ENCODE measurements at places on chromosomes 5 and 9.

DNA sequence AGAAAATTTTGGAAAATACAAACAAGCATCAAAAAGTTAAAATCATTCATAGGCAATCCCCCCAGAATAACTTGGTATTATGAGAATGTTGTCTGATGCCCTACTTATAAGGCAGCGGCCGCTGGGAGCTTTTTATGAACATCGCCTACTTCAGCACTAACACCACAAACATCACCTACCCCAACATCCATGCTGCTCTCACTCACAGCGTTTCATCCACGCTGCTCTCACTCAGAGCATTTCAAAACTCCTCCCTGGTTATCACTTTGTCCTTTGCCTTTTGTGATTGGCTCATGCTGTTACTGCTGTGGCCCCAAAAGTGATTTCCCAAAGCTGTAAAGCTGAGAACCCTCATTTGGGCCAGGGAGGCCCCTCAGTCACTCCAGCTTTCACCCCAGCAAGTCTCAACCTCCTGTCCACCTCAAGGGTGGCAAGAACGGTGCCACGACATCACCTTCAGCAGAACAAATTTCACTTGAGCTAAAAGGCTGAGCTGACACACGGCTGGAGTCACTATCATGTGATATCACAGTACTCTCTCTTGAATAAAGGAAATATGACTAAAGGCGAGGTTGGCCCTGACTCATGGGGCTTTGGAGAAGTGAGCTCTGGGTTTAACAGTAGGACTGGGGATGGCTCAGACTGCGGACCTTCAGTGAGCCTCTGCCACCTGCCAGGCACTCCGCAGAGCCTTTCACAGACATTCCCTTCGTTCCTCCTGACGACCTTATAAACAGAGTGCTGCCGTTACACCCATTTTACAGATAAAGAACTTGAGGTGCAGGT, 25.2 kb downstream of the SHC3 start:
- DNase-seq = peak; percentile 87

DNA sequence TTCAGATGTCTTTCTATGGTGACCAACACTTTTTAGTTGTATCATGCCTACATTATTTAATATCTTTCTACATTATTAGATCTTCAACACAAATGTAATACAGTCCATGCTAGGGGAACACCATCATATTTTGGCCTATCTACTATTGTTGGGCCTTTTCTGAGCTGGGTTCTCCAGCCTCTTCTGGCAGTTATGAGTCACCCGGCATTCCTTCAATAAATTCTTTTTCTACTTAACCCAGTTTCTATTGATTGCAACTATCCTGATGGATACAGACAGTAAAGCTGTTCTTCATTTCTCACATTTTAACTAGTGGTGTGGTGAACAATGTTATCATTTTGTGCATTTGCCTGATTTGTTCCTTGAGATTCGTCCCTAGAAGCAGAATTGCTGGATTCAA, 529.3 kb downstream of the BNC2 start:
- peak; percentile 4 for DNase-seq

- no peak for DNase-seq
Observed at GRCh38 chr9:75041041-75041440, 12.9 kb upstream of the CARNMT1 start.

DNA sequence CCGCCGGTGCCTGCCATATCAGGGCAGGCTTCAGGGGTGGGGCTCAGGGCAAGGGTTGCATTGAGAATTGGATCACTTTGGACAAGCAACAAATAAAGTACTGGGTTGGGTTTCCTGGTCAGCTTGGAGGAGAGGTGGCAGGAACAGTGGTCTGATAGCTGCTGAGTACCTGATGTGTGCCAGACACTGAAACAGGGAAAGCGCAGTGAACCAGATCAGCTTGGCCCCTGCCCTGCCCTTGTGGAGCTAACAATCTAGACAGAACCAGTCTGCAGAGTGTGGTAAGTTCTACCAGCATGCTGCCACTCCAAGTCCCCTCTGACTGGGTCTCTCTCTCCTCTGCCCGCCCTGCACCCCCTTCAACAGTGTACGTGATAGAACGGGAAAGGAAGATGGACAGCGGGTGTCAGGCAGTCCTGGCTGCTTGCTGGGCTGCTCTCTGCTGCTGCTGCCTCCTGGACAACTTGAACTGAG, 53.4 kb downstream of the CYSTM1 start:
- no peak for DNase-seq

DNA sequence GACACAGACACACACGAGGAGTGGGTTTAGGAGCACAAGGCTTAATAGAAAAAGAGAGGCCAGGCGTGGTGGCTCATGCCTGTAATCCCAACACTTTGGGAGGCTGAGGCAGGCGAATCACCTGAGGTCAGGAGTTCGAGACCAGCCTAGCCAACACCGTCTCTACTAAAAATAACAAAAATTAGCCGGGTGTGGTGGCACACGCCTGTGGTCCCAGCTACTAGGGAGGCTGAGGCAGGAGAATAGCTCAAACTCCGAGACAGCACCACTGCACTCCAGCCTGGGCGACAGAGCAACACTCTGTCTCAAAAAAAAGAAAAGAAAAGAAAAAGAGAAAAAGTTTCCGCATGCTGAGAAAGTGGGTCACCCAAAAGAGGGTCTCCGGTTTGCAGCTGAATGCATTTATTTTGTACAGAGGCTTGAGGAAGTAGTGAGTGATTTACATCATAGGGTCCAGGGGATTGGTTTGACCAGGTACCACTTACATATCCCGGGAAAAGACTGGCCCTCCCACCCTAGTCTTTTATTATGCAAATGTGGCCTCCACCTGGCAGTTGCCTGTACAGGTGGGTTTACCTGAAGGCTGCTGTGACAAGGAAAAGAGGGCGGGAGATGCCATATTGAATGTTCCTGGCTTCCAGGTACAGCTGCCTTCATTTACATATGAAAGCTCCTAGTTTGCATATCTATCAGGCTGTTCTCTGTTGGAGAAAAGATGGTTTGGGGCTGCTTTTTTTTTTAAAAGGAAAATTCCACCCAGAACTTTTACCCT, 366.2 kb upstream of the GRAMD2B start:
- DNase-seq = no peak

- DNase-seq = no peak
Observed at GRCh38 chr5:7395947-7396712, at the start of gene ADCY2. TSS of gene ADCY2 (plus strand) at chr5:7396138. CDS start at chr5:7396297, 159 bp downstream.

GRCh38 chr9:34502891-34503290, 19.9 kb downstream of the ENHO start:
- no peak for DNase-seq

DNA sequence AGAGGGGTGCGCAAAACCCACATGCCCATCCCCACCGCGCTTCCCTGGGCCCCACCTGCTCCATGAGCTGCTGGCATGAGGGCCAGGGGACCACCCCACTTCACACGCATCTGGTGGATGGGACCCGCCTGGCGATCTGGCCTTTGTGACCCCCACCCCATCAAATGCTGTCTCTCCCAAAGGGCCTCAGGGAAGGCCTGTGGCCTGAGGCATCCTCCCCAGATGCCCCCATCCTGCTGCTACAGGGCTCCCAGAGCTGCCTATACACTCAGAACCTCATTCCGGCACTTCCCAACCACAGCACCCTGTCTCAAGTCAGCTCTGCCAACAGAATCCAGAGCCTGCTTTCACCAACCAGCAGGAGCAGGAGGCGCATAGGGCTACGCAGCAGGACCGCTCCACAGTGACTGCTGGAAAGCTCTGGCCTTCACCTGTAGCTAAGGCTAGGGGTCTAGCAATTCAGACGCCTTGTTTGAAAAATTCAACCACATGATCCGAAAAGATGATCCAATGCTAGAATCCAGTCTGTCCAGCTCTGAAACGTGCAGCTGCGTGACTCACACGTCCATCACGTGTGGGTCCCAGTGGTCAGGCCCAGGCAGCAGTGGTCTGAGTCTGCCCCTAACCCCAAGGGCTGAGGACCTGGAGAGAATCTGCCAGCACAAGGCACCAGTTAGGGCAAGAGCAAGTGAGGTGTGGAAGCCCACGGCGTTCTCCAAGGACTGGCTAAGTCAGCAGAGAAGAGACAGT, 1.4 kb upstream of the SNAPC4 start:
- no peak for DNase-seq

- no peak for DNase-seq
Observed at GRCh38 chr5:76443066-76443800, 40.1 kb downstream of the IQGAP2 start.

DNA sequence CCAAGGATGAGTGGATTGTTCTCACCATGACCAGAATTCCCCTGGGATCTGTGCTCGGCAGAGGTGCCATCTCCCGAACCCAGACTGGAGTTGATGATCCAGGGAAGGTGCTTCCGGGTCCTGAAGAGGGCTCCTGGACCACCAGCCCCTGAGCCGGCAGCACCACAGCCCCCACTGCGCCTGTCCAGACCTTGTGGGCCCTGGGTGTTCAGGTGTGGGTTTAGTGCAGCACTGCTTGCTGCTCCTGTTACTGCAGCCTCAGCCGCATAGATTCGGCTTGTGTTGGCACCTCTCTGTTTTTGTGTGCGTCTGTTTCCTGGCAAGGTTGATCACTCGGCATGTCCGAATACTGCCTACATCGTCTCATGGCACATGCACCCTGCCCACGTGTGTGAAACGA, 16.3 kb upstream of the NPM1 start:
- DNase-seq = no peak

- DNase-seq = no peak
Observed at GRCh38 chr5:80069918-80070318, 34.8 kb downstream of the THBS4 start.

- DNase-seq = no peak
Observed at GRCh38 chr9:109411069-109411761, 86.9 kb downstream of the PTPN3 start.

GRCh38 chr9:126704892-126705766, 91.4 kb downstream of the LMX1B start:
- peak; percentile 71 for DNase-seq

DNA sequence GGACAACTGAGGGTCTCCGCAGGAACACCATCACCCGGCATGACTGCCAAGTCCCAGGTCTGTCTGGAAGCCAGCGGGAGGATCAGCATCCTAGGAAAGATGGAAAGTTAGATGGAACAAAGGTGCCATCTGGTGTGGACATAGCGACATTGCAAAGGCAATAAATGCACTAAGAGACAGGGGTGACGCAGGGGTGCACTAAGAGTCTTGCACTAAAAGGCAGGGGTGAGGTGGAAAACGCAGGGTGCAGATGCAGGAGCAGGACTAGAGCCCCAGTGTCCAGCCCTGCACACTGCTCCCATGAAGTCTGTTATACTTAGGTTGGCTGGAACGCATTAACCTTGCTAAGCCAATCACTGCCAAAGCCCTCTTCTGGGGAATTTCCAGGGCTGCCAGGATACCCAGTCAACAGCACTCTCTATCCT, 15.5 kb downstream of the ATOX1 start:
- DNase-seq = peak; percentile 80

DNA sequence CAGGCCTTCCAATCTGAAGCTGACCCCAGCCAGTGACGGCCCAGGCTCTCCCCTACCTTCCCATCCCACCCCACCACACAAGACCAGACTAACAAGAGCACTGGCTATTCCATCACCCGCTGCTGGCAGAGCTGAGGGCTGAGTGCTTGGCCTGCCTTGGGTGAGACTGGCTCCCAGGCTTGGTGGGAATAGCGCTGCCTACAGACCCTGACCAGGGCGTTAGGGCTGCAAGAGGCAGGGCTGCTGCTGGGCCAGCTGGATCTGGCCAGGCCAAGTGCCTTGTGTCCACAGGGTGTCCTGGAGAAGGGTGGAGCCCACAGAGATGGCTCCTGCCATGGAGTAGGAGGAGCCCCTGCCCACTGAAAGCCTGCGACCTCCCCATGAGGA, 31.6 kb upstream of the ANGPTL2 start:
- no peak for DNase-seq

DNA sequence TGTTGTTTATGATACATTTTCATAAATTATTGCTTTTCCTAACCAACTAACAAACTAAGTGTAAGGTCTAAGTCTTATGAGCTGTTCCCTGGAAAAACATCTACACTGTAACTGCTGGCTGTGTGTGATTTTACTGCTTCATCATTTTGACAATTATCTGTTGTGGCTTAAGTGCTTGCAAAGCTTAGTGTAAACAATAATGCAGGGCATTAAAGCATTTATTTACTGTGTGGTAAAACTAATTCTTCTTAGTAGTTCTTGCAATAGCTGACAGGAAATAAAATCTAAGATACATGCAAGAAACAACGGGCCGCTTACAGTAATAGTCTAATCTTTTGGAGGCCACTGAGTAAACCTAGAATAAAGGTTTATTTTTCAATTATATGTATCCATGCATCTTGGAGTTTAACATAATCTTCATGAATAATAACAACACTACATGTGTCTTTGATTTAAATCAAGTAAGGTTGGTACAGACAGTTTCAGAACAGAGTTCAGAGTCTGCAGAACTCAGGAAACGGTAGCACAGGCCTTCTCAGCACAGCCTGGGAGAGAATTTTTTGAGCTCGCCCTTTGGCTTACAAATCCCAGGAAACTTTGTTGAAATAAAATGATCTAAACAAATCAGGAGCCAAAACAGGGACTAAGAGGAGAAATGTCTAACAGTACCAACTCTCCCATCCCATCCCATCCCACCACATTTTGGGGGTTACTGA, 473.1 kb downstream of the NR2F1-AS1 start:
- no peak for DNase-seq
